ENCODE measurements at places on chromosomes 16 and 17.

GRCh38 chr17:49227436-49228261 is 2.9 kb downstream of the PHOSPHO1 start:
- DNase-seq: peak; percentile 41

- DNase-seq: no peak
Measured at GRCh38 chr16:4514606-4515005, 24.0 kb downstream of the CDIP1 start.

GRCh38 chr16:66512272-66513110 is 37.4 kb downstream of the TK2 start:
- DNase-seq: no peak

DNA sequence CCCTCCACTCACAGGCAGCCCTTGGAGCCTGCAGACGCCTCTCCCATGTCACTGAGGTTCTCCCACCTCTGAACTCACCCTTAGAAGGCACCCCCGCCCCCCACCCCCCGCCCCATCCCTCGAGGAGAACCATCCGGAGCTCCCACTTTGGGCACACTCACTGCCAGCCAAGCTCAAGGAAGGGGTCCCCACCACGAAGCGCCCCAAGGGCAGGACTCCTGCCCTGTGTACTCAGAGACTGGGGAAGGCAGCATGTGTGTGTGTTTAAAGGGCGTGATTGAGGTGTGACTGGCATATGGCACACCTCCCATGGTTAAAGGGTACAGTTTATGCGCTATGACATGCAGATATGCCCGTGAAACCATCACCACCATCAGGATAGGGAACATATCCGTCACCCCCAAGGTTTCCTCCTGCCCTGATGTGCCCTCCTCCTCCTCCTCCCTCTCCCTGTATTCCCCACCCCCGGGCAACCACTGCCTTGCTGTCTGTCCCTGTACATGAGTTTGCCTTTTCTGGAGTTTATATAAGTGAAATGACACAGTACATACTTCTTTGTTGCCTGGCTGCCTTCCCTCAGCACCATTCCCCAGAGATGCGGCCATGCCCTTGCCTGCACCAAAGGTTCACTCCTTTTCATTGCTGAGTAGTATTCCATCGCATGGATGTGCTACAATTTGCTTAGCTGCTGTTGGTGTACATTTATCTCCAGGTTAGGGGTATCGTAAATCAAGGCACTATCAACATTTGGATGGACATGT is 14.0 kb upstream of the RBFOX3 start:
- no peak for DNase-seq

DNA sequence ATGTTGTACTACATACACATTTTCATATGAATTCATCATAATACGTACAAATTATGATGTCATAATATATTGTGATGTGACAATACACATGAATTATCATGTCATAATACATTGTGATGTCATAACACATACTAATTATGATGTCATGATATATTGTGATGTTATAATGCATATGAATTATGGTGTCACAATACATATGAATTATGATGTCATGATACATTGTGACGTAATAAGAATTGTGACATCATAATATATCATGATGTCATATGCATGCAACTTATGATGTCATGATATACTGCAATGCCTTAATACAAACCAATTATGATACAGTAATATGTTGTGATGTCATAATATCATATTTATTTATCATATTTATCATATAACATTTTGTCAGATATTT is 2074.3 kb downstream of the TP53TG3F start:
- DNase-seq: no peak

DNA sequence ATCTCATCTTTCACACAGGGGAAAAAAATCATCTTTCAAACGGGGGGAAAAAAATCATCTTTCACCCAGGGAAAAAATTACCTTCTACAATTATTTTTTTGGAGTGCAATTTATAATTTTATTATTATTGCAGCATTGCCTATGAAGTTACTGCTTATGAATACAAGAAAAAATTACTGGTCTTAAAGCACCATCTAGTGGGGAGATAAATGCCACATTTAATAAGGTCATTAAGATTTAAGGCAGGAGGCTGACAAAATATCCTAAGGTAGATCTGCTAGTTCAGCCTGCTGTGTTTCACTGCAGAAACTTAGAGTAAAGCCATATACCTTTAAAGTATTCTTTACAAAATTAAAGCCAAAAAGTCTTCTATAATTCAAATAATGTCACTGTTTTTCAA is 13.7 kb downstream of the SHCBP1 start:
- DNase-seq: no peak

- DNase-seq: no peak
Measured at GRCh38 chr16:88650749-88651275, at the start of gene CYBA. CYBA (minus strand) TSS chr16:88651053; CDS start chr16:88651013, 40 bp downstream.

DNA sequence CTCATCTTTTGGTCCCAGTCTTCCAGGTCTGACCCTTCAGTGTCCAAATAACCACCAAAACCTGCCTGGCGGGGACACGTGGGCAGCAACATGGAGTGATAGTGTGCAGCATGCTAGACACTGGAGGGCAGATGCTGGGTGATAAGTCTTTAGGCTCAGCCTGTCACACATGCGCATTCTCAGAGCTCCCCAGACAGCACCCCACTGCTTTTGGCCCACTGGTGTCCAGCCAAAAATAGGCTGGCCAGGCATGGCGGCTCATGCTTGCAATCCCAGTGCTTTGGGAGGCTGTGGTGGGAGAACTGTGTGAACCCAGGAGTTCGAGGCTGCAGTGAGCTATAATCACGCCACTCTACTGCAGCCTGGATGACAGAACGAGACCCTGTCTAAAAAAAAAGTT is 12.3 kb downstream of the GINS2 start:
- DNase-seq: no peak

DNA sequence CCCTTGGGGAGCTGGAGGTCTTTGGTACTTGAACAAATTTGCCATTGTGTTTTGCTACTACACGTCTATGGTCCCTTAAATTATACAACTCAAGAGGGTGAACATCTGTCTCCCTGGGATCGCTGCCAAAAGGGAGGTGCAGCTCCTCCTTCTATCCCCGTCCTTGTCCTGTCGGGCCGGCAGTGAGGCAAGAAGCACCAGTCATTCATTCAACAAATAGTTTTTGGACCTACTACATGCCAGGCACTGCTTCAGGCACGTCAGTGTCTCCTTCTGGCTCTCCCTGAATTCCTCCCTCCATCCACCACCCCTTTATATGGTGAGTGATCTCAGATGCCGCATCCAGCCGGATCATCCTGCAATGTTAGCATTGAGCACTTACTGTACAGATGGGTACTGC is 2.2 kb upstream of the RPL38 start:
- peak; percentile 46 for DNase-seq

- DNase-seq: no peak
Measured at GRCh38 chr17:26774291-26775218, 519.4 kb upstream of the WSB1 start.

GRCh38 chr17:33084755-33085154 is 93.1 kb downstream of the SPACA3 start:
- no peak for DNase-seq

DNA sequence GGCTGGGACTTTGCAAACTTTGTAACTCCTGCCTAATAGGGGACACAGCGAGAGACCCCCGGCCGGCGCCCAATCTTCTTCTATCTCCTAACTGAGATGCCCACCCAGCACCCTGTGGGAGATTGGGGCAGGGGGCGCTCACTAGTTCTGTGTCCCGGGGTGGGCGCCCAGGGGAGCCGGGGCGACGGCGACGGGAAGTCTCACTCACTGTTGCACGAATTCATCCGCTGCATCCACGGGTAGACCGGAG is 3.9 kb upstream of the HOXB5 start:
- DNase-seq: no peak
